ENCODE measurements at places on chromosomes 16 and 17.
A peak's percentile ranks its signal among the peaks of the same experiment; 100 is the strongest.

DNA sequence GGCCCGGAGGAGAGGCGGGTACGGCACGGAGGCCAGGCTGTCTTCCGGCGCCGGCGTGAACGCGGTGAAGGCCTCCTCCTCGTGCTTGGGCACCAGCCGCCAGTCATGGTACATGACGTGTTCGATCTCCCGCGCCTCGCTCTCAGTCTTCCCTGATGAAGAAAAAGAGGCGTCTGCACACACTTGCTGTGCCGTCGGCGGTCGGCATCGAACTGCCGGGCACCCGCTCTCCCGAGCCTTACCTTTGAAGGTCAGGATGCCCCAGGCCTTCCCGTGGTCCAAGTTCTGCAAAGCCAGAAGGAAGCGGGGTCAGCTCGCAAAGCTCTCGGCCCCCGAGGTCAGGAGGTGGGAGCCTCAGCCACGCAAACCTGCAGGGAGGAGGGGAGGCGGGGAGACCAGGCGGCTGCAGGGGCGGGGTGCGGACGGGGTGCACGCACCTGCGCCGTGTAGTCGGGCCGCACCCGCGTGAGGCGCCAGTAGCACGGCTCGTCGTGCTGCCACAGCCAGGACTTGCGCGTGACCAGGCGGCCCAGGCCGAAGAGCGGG is at the start of gene EME2:
Gene EME2, plus strand, starts transcription at position 449 of the 546 bp plus-strand sequence. CDS start 418 bp downstream, outside the sequence.
- no peak for DNase-seq

GRCh38 chr17:56744721-56745120 is 89.0 kb downstream of the C17orf67 start:
- DNase-seq: no peak

GRCh38 chr16:5505091-5505887 is 407.7 kb upstream of the EEF2KMT start:
- no peak for DNase-seq

- no peak for DNase-seq
These were observed 19.2 kb downstream of the MXRA7 start for GRCh38 chr17:76691379-76692191.

GRCh38 chr16:81815429-81815766 is 36.3 kb downstream of the PLCG2 start:
- DNase-seq: no peak

GRCh38 chr16:70700101-70701020 is 14.5 kb upstream of the MTSS2 start:
- DNase-seq: no peak

GRCh38 chr16:51666821-51667220 is 515.8 kb upstream of the SALL1 start:
- no peak for DNase-seq

- no peak for DNase-seq
These were observed 15.7 kb downstream of the LYRM1 start for GRCh38 chr16:20916289-20916688.

DNA sequence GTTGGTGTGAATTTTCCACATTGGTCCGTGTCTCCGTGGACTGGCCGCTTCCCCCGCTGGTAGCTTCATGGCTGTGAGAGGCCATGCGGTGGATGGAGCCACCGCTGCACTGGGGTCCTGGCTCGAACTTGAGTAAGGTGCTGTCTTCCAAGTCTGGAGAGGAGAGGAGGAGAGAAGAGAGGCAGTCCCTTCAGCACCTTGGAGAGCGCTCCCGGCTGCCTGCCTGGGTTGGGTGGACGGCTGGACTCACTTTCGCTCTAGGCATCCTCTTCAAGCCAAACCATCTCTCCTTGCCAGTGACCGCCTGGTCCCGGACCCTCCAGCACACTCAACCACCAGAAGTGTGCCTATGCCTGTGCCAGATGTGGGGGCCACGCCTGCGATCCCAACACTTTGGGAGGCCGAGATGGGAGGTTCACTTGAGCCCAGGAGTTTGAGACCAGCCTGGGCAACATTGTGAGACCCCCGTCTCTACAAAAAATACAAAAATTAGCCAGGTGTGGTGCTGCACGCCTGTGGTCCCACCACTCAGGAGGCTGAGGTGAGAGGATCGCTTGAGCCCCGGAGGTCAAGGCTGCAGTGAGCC is 6.2 kb downstream of the JPH3 start:
- no peak for DNase-seq

DNA sequence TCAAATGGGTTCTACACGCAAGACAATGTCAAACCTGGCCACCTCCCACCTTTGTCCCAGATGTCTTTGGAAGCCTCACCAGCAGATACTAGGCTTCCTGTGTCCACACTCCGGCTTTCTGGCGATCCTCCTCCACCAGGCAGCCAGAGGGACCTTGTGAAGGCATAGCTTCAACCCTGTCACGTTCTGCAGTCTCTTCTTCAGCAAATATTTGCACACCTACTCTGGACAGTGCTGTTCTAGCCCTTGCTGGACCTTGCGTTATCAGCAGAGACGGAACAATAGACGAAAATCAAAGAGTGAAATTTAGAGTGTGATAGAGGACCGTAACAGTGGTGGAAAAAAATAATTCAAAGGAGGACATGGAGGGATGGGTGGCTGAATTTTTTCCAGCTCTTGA is 38.5 kb upstream of the KIFC3 start:
- DNase-seq: no peak

- DNase-seq: no peak
These were observed 13.8 kb upstream of the GSDMA start for GRCh38 chr17:39949028-39949427.

DNA sequence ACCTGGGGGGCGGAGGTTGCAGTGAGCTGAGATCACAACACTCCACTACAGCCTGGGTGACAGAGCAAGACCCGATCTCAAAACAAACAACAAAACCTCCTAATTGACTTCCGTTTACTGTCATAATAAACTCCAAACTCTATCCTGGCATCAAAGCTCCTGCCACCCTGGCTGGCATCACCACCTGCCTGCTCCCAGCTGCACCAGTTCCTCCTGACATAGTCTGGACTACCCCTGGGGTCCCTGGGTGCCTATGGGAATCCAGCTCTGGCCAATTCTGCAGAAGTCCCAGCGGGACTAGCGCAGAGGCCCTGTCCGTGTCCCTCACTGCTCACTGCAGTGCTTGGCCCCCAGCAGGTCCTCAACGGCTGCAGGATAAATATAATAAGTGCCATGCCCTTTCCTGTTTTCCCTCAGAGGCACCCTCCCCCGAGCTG is 723 bp downstream of the NTHL1 start:
- DNase-seq: no peak

GRCh38 chr16:15876503-15876902 is 11.9 kb downstream of the CEP20 start:
- DNase-seq: no peak

GRCh38 chr16:31064882-31065461 is 9.1 kb downstream of the ZNF668 start:
- DNase-seq: no peak

- no peak for DNase-seq
These were observed 36.9 kb upstream of the KLHDC4 start for GRCh38 chr16:87802670-87803069.

DNA sequence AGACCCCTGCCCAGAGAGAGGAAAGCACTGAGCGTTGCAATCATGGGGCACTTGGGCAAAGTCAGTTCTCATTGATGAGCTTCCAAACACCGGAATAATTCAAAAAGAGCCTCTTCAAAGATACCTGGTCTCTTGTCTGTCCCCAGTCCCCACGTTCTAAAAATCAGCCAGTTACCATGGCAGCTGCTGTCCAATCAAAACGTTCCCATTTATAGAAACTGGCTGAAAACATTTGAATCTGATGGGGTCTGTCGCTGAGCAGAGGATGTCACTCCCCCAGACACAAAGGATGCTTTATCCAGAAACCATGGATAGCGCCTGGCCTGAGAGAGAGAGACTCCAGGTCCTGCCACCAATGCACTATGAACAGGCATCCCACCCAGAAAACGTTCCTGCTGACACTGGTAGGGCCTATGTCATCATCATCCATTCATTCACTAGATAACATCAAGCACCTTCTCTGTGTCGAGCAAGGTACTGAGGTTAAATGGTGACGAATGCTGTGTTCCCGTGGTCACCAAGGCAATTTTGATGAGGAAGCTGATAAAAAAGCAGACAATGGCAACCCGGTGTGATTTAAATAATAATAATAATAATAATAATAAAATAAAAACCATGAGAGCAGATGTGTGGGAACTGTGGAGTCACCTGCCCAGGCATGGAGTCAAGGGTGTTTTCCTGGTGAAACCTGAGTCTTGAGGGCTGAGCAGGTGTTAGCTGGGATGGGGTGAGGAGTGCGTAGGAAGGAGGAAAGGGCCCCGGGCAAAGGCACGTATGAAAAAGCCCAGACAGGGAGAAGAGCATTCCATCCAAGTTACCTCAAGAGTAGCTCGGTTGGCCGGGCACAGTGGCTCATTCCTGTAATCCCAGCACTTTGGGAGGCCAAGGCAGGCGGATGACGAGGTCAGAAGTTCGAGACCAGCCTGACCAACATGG is 19.0 kb upstream of the CALB2 start:
- DNase-seq: no peak

GRCh38 chr16:50668368-50669008 is 12.6 kb downstream of the SNX20 start:
- DNase-seq: no peak

- no peak for DNase-seq
These were observed 225.1 kb downstream of the SPECC1 start for GRCh38 chr17:20234276-20234675.

DNA sequence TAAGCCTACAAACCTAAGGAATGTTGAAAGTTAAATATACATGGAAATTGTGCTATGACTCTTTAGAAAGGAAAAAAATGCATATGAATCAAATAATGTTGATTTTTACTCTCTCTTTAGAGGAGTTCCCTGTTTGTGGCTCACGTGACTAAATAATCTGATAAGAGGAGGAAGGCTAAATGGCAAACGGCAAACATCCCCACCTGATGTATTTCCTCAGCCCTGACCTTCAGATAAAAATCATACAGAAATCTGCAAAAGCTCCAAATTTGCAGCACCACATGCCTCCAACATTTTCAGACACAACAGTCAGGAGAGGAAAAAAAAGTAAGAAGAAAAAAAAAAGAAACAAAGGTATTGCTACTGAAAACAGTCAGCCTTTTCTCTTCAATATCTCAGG is 423.0 kb upstream of the PSMD7 start:
- no peak for DNase-seq

DNA sequence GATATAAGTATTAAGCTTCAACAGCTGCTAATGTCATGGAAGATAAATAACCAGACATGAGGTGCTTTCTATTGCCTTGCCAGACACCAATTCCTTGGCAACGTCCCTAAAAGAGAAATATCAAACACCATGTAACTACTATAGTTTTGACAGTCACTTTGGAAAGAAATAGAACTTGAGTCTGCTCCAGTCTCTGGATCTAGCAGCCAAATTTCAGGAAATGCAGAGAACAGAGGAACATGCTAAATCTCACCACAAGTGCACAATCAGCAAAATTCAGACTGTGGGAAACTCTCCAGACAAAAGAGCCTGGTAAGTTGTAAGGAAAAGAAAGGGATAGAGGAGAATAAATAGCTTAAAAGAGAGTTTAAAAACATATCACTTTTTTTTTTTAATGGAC is 28.4 kb upstream of the TANC2 start:
- peak; percentile 19 for DNase-seq

GRCh38 chr16:81374550-81374949 is 59.8 kb downstream of the GAN start:
- no peak for DNase-seq

DNA sequence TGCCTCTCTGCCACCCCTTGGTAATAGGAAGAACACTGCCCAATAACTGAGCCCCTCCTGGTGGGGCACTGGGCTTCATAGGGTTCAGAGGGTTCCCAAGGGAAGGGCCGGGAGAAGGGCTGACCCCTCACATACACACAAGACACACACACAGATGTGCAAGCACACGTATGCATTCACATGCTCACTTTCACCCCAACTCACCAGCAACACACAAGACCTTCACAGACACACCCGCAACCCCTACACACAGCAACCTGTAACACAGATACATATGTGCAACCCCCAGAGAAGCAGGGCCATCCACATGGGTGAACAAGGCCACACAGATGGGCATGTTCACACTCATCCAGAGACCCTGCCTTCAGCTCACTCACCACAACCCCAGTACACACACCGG is 225.1 kb downstream of the ZNF423 start:
- DNase-seq: no peak

- peak; percentile 17 for DNase-seq
These were observed 21.1 kb upstream of the TFAP4 start for GRCh38 chr16:4293822-4294457.

DNA sequence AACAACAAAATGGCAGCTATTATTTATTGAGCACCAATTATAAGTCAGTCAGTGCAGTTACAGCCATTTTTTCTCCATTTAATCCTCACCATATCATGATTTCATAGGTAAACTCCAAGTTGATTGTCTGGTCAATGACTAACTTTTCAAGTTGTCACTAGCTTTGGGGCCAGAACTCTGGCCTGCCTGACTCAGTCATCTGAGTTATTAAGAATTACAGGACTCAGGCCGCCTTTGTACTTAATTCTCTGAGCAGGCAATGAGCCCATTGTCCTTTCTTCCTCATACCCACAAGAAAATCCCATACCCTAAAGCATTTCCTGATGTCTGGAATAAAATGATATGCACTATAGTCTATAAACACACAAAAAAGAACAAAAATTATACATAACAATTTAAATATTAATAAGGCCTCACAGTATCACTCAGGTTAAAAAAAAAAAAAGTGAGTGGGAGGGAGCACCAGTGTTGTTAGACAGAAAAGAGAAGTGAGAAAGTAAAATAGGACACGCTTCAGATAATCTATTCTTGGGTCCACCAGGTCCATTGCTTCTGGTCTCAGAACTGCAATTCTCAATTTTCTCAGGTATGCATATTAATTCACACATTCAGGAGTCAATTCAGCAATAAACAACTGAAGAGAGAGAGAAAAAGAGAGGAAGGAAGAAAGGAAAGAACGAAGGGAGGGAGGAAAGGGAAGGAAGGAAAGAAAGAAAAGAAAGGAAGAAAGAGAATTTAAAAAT is 70.2 kb downstream of the SPAG9 start:
- no peak for DNase-seq

GRCh38 chr16:63287401-63287800 is 1251.2 kb upstream of the CDH8 start:
- DNase-seq: no peak

DNA sequence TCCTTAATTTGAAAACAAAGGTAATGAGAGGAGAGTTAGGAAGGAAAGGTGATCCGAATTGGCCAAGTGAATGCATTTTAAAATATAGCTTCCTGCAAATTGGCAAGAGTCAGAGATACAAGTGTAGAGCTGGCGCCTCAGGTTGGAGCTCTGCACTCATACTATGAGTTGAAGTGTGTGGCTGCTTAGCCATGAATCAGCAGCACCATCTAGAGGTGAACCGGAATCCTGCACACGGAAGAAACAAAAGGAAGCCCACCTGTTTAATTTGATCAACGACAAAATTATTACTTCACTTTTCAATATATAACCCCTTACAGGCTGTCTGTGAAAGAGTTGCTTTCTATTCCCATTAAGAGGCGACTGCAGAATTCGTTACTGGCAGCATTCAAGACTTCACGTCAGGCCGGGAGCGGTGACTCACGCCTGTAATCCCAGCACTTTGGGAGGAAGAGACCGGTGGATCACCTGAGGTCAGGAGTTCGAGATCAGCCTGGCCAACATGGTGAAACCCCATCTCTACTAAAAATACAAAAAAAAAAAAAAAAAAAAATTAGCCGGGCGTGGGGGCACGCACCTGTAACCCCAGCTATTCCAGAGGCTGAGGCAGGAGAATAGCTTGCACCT is 1253.7 kb upstream of the CDH8 start:
- DNase-seq: peak; percentile 25

GRCh38 chr16:4691666-4692412 is 1.5 kb upstream of the NUDT16L1 start:
- no peak for DNase-seq

- peak; percentile 29 for DNase-seq
These were observed 34.9 kb upstream of the DHX40 start for GRCh38 chr17:59530531-59530930.

GRCh38 chr16:62755938-62756337 is 719.7 kb upstream of the CDH8 start:
- DNase-seq: no peak
